Body of pancreas (tissue), 4 donors: ENCODE measurements at places on chromosomes 5 and 9. TPM values are rescaled to one million over a fixed set of nuclear protein-coding genes. Genes with fewer than 3 reads are reported as not detected.
A peak's percentile ranks its signal among the peaks of the same experiment; 100 is the strongest.

LCP2 gene
- 2.6 TPM for total RNA-seq

DNA sequence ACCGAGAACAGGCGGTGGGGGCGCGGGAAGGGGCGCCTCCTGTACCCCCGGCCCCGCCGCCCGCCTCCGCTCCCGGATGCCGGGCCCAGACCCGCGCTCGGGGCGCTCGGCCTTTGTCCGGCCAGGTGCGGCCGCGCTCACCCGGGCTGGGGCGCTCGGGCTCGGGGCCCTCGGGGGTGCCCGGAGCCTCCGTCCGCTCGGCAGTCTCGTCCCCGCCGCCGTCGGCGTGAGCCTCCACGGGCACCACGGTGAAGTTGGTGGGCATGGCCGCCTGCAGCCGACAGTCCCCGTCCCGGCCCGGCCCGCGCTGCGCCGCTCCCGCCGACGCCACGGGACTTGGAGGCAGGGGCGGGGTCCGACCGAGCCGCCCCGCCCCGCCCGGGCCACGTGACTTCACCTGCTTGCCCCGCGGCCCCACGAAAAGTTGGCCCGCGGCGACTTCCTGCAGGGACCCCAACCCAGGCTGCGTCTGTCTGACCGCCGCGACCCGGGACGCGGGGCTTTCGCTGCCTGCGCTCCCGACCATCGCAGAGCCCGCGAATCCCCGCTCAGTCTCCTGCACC, at the start of gene SLC12A7:
Gene SLC12A7 (minus strand): TSS at position 337 of the 563 bp plus-strand sequence. CDS start 72 bp downstream, at position 265.
- DNase-seq = peak; percentile 79

NSMF gene
- 65.9 TPM for total RNA-seq

DNA sequence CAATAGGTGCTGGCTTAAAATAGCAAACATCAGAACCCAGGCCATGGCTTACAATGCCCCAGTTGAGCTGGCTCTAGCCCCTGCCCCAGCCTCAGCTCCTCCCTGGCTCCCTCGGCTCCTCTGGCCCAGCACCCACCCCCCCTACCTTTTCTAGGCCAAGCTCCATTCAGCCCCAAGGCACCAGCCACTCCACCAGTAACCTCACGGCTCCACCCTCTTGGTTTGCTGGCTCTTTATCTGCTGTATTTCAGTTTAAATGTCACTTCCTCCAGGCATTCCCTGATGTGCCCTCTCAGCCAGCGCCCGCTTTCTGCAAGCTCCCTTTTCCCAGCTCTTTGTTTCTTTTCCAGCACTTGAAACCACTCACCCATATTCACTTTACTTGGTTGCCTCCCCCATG, 10.6 kb downstream of the C1QTNF2 start:
- no peak for DNase-seq

GRCh38 chr9:110745676-110746075, 77.1 kb downstream of the MUSK start:
- DNase-seq = no peak

- no peak for DNase-seq
Observed at GRCh38 chr9:99307851-99308250, 85.8 kb downstream of the SEC61B start.

GRCh38 chr5:148633067-148633377, 21.3 kb downstream of the HTR4 start:
- DNase-seq = no peak

RFESD gene
- not detected for total RNA-seq

CREB3 gene
- total RNA-seq = 32.6 TPM

IFNB1 gene
- total RNA-seq = not detected

- DNase-seq = peak; percentile 59
Observed at GRCh38 chr9:129486756-129487657, 133.9 kb downstream of the C9orf50 start.

DNA sequence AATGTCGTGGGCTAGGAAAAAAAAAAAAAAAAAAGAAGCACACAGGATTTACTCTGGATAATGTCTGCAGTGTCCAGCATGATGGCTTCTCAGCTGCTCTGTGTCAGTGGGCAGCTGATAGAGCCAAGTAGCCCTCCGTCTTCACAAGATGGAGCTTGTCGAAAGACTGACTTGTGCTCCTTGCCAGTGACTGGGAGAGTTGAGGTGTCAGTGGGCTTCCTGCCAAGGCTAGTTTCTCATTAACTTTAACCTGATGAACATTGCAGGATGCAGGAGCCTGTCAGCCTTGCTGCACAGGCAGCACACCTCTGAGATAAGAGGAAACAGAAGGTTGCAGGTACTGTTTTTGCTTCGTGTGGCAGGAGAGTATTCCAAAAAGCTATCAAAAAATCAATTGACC, 171.4 kb upstream of the SGCD start:
- DNase-seq = peak; percentile 55

DNA sequence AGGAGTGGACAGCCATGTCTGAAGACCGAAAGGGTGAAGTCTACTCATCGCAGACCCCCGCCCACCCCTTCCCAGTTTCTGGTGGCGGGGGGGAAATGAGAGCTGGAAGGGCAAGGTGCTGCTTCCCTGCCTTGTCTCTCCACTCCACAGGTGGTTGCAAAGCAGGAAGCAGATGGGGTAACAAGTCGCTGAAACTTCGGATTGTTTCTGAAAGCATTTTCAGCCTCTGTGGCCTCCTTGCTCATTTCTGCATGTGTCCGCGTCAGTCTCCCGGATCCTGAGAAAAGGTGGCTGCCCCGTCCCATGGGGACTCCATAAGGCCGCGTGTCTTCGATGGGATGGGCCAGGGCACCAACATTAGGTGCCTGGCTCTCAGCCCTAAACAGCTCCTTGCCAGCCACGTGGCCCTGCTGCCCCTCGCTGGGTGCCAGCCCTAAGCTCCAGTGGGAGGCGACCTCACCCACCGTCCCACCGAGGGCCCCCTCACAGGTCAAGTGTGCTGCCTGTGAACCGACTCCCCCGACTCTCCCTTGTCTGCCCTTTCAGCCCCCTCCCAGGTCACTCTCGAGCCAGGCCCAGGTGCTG, 971 bp downstream of the PHYKPL start:
- DNase-seq = no peak

FOXD4L4 gene
- 0.52 TPM for total RNA-seq

DNA sequence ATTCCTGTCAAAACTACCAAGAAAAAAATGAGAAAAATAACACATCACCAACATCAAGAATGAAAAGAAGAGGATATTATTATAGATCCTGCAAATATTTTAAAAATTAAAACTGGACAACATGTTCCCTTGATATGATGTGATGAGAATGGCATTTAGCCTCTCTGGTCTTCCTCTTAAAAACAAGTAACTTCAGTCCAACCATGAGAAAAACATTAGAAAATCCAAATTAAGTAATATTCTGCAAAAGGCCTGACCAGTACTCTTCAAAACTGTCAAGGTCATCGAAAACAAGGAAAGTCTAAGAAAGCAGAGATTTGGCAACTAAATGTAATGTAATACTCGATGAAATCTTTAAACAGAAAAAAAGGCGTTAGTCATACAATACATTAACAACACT, 167.1 kb upstream of the SNX2 start:
- DNase-seq = no peak

DNA sequence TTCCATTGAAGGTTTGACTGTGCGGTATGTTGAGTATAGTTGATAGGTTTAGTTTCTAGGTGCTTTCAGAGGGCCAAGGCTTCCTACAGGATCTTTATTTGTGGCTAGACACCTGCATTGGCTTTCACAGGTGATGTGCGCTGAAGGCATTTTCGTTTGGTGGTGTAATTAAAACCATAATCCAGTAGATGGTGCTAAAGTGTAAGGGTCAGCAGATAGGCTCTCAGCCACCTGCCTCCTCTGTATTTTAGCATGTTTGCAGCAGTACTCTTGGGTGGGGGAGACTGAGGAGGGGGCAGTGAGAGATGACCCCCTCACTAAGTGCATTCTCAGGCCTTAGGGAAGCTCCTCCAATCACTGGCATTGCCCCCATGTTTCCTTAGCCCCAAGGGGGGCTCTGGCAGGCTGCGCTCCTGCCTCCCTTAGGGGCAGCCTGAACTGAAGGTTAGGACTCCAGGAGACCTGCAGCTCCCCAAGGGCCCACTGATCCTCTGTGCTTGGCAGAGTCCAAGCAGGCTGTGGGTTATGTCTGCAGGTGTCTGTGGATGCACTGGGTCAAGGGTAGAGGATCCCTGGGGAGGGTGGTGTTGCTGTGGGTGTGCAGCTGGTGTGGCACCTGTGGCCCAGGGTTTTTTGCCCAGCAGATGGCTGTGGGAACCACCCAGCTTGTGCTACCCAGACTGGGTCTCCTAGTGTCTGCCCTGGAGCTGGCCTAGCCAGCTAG, 23.4 kb downstream of the CDK20 start:
- DNase-seq = no peak

GRCh38 chr5:172117977-172118701, 69.9 kb downstream of the STK10 start:
- DNase-seq = no peak

ZNF782 gene
- total RNA-seq = 10.4 TPM

DNA sequence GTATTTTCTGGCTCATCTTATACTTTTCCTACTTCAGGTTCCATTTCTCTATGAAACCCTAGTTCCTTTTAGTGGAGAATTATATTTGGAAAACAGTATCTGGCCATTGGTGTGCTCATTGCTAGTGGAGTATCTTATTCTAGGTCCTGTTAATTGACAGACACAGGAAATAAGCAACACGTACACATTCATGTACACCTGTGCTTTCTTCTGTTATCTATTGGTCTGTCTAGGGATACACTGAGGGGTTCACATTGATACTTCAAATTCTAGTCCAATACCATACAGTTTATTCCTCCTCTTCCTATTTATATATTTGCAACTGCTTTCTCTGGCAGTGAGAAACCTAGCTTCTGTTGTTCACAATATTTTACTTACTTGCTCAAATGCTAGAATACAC, 110.2 kb downstream of the FER start:
- DNase-seq = no peak

DNA sequence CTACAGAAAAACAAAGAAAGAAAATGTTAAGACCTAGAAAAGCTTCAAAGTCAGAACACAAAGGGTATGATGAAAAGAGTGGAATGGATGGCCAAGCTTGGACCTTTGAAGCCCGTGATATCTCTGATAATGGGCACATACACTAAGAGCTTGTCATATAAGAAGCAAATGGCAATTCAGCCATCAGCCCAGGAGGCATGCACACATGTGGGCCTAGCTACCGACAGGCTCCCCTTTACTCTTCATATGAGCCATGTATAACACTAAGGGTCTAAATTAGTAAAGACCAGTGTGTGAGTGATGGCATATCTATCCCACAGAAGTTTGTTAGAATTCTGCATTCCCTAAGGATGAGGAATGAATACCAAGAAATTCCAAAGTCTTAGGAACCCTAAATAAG, 20.1 kb downstream of the GRHPR start:
- DNase-seq = no peak

- DNase-seq = no peak
Observed at GRCh38 chr5:130068101-130068500, 163.8 kb downstream of the CHSY3 start.

DNA sequence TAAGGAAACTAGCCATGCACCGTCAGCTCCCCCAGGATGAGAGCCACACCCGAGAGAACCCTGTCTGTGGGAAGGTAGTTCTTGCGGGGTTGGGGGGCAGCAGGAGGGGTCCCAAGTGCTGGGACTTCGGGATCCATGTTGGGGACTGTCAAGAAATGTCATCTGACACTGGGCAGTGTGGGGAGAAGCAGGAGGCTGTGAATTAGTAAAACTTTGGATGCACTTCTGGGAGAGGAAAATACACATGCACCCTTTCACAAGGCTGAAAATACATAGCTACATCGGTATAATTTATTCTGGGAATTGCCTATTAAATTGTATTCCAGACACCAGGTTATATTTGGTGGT, 109.6 kb upstream of the RPS23 start:
- DNase-seq = no peak

SPATA31C2 gene
- total RNA-seq = not detected

GRCh38 chr5:99033014-99033900, 104.5 kb upstream of the CHD1 start:
- DNase-seq = no peak

DNA sequence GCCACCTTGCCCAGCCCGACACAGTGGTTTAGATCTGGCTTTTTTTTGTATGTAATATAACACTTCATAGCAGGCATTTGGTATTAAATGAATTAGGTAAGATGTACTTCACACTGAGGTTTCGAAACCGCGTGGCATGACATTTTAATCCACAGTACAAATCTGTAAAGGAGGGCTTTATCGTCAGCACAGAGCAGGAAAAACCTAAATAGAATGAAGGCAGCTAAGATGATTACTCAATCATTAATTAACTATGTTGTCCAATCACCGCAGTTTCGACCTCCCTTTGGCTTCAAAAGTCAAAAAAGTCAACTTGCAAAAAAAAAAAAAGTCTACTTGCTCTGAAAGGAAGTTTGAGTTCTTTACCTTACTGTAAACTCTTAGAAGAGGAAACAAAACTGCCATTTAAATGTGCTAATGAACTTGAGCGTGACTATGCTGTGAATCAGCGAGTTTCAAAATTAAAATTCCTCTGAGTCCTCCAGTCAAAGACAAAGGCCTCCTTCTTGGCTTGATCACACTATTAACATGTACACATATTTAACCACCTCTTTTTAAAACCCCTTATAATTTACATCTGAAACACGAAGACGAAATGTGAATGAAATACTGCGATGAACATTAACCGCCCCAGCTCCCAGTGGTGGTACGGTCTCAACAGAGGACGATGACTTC, 698 bp upstream of the SEC24A start:
- DNase-seq = peak; percentile 42

- no peak for DNase-seq
Observed at GRCh38 chr5:8714861-8715260, 831.0 kb downstream of the SEMA5A start.

GRCh38 chr5:157535042-157535865, 40.3 kb downstream of the ADAM19 start:
- peak; percentile 22 for DNase-seq

GRCh38 chr5:83857341-83857740, 136.7 kb upstream of the HAPLN1 start:
- DNase-seq = no peak

DNA sequence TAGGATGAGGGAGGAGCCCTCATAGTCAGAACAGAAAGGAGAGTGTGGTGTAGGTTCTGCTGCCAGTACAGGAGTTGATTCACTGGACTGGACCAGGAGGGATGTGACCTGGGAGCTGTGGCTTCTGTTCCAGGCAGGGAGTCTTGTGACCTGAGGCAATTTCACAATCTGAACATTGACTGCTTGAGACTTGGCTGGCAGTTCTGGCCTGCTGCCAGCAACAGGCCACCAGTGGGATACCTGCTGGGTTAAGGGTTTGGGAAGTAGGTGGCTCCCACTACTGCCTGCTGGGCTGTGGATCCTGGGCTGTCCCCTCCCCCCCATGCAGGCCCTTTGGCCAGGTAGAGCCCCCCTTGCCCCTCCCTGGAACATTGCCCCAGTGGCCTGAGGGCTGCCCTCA, 268.6 kb upstream of the ARRDC3 start:
- no peak for DNase-seq

GRCh38 chr5:74192606-74193299, 447.8 kb downstream of the ENC1 start:
- DNase-seq = no peak

SLC9A3 gene
- 2.0 TPM for total RNA-seq

GRCh38 chr5:168123631-168124528, 167.6 kb upstream of the WWC1 start:
- DNase-seq = no peak

SUSD3 gene
- total RNA-seq = not detected

DNA sequence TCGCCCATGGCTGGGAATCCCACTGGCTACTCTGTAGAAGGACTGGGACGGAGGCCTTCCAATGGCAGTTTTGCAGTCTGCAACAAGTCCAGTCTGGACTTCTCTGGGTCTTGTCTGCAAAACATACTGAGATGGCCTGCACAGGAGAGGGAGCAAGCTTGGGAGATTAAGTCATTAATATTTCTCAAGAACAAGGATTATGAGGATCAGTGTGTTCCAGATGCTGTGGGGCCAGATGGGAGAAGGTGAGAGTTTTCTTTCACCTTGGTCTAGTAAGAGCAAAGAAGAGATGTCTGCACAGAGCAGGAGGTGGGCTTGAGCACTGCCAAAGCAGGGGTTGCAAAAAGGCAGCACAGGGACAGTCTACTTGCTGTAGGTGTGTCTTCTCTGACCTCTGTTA, at the start of gene PDE6A:
Gene PDE6A (minus strand): TSS at position 128 of the 400 bp plus-strand sequence. CDS start 120 bp downstream, at position 8.
- no peak for DNase-seq
